Uterus (tissue), 4 donors: ENCODE measurements at places on chromosomes 12 and 14.

DNA sequence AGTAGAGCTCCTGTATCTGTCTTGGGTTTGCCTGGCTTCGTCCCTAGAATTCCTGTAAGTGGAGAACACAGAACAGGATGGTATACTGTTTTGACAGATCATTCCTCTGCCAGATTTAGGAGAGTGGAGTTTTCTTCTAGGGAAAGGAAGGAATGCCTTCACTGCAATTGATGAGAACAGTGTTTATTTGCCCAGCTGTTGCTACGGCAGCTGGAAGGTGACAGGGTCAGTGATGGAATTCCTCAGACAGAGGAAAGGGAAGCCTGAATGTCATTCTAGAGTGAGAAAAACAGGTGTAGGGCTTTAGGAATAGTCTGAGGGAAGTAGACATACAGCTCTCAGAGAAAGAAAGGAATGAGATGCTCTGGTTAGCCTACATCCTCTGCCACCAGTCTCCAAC lies 11.7 kb downstream of the CSRNP2 start:
- H3K27ac ChIP-seq: no peak overlapping the region
- H3K4me1 ChIP-seq: peaks cover 4% of the 10 kb centered on the region
- no peaks in the 10 kb centered on the region for H3K36me3 ChIP-seq
- H3K27me3 ChIP-seq: no peaks in the 10 kb centered on the region

GRCh38 chr12:70540996-70541395 lies 96.2 kb downstream of the PTPRB start:
- H3K27ac ChIP-seq: no peak overlapping the region
- H3K27me3 ChIP-seq: no peaks in the 10 kb centered on the region
- H3K36me3 ChIP-seq: no peaks in the 10 kb centered on the region
- DNase-seq: no peak

DNA sequence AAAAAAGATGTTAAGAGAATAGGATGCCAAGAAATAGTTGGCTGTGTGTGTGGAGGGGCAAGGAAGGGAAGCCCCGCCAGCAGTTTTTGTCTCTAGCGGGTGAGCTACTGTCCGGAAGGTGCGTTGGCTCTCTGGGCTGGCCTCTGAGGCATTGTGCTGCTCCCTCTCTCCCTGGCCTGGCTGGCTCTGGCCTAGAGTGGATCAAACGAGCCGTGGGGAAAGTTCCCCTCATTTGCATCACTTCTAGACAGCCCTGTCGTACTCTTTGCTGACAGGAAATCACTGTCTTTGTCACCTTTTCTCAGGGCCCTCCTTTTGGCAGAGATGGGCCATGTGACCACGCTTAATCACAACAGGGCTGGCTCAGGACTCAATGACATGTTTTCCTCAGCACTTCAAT lies 236.1 kb upstream of the NPAS3 start:
- peak; percentile 43 for DNase-seq
- no peak overlapping the region for H3K4me3 ChIP-seq
- peaks cover 4% of the 10 kb centered on the region for H3K4me1 ChIP-seq
- no peaks in the 10 kb centered on the region for H3K27me3 ChIP-seq
- no peaks in the 10 kb centered on the region for H3K36me3 ChIP-seq
- H3K27ac ChIP-seq: peak overlapping the region; percentile 86

DNA sequence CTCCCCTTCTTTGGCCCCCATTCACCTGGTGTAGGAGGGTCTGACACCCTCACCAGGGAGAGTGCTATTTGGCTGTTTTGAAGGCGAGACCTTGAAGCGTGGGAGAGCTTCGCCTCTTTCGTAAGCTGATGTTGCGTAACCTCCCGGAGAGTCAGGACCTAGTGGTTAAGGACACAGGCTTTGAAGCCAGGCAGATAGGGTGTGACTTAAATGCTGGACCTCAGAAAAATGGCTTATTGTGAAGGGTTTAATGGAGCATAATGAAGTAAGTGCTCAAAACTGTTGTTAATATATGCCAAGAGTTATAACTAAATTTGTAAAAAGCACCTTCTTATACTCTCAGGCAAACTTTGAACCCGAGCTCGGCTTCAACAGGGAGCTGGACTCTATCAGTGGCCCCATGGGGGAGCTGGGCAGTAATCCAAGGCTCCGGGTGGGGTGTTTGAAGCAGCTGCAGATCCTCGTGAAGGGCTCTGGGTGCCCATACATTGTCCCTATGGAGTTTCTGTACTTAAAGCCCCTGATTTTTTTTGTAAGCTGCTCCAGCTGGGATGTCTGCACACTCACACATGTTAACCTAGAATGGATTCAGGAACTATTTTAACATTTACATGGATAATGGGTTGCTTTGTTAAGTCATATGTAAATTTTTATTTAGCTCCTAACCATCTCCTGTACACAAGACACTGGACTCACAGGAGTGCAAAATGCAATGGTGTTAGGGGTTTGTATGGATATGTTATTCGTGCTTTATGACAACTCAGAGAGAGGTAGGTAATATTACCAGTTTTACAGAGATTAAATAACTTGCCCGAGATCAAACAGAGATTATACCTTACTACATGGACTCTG lies 26.0 kb downstream of the PPFIBP1 start:
- H3K27me3 ChIP-seq: no peaks in the 10 kb centered on the region
- H3K4me1 ChIP-seq: peaks cover 11% of the 10 kb centered on the region
- DNase-seq: peak; percentile 88
- H3K27ac ChIP-seq: peak overlapping the region; percentile 76

DNA sequence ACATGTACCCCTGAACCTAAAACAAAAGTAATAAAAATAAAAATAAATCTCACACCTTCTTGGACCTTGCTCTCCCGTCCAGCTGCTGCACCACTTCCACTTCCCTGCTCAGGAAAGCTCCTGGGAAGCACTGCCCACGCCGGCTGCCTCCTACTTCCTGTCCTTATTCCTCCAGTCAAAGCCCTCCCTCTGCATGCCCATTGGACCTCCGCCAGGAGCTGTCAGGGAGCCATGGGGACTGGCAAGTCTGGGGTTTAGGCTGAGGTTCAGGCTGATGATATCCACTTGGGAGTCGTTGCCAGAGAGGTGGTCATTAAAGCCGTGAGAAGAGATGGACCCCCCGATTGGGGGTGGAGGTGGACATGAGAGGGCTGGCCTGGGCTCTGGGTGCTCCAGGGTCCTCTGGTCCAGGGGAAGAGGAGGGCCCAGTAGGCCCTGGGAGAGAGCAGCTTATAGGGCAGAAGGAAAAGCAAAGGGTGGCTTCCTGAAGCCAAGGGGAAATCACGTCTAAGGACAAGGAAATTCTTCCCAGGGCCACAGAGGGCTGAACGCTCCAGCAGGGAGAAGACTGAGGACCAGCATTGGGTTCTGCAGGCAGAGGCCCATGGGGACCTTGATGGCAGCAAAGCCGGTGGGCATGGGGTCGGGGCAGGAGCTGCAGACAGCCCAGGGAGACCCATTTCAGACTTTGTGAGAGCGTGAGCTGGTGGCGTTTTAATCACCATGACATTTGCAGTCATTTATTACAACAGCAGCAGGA lies 78.7 kb downstream of the FZD10 start:
- DNase-seq: no peak
- no peak overlapping the region for H3K27ac ChIP-seq
- no peaks in the 10 kb centered on the region for H3K27me3 ChIP-seq
- no peaks in the 10 kb centered on the region for H3K36me3 ChIP-seq

GRCh38 chr12:9661720-9662119 lies 7.8 kb upstream of the CLEC2D start:
- H3K4me1 ChIP-seq: no peaks in the 10 kb centered on the region
- H3K4me3 ChIP-seq: no peak overlapping the region
- DNase-seq: no peak

DNA sequence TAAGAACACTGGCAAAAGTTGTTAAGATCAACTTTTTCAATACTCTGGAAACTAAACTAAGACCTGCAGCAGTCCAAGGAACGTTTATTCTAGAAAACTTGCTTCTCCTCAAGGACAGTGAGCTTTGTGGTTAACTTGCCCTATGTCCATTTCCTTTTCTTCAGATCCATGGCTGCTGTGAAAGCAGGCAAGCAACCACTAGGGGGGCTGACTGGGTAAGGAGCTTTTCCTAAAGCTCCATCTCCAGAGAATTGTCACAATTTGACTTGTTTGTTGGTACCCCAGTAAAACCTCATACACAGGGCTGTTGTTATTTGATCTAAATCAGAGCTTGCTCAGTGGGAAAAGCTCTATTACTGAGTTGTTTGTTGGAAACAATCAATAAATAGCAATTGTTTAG lies 10.1 kb upstream of the RPL10L start:
- DNase-seq: no peak
- H3K27me3 ChIP-seq: no peaks in the 10 kb centered on the region
- no peak overlapping the region for H3K27ac ChIP-seq
- no peaks in the 10 kb centered on the region for H3K36me3 ChIP-seq

GRCh38 chr14:27270716-27271115 lies 672.9 kb upstream of the NOVA1 start:
- no peaks in the 10 kb centered on the region for H3K4me1 ChIP-seq
- no peaks in the 10 kb centered on the region for H3K36me3 ChIP-seq
- H3K27me3 ChIP-seq: no peaks in the 10 kb centered on the region
- DNase-seq: no peak
- H3K27ac ChIP-seq: no peak overlapping the region

GRCh38 chr14:89600950-89601826 lies 184.2 kb upstream of the FOXN3 start:
- no peaks in the 10 kb centered on the region for H3K4me1 ChIP-seq
- H3K27me3 ChIP-seq: no peaks in the 10 kb centered on the region
- H3K4me3 ChIP-seq: no peak overlapping the region
- no peak for DNase-seq
- H3K36me3 ChIP-seq: no peaks in the 10 kb centered on the region

GRCh38 chr14:43651185-43651787 lies 855.8 kb downstream of the FSCB start:
- DNase-seq: no peak
- H3K4me3 ChIP-seq: no peak overlapping the region
- no peak overlapping the region for H3K27ac ChIP-seq
- no peaks in the 10 kb centered on the region for H3K36me3 ChIP-seq
- H3K4me1 ChIP-seq: no peaks in the 10 kb centered on the region

- H3K27ac ChIP-seq: peak overlapping the region; percentile 84
- no peaks in the 10 kb centered on the region for H3K27me3 ChIP-seq
- peak overlapping the region; percentile 1 for H3K4me3 ChIP-seq
- no peaks in the 10 kb centered on the region for H3K36me3 ChIP-seq
Measured at GRCh38 chr12:122871851-122872780, 23.8 kb downstream of the VPS37B start.

- no peak overlapping the region for H3K4me3 ChIP-seq
- DNase-seq: no peak
- H3K27ac ChIP-seq: no peak overlapping the region
- H3K4me1 ChIP-seq: no peaks in the 10 kb centered on the region
- no peaks in the 10 kb centered on the region for H3K27me3 ChIP-seq
Measured at GRCh38 chr14:78446807-78447206, 276.6 kb downstream of the NRXN3 start.

DNA sequence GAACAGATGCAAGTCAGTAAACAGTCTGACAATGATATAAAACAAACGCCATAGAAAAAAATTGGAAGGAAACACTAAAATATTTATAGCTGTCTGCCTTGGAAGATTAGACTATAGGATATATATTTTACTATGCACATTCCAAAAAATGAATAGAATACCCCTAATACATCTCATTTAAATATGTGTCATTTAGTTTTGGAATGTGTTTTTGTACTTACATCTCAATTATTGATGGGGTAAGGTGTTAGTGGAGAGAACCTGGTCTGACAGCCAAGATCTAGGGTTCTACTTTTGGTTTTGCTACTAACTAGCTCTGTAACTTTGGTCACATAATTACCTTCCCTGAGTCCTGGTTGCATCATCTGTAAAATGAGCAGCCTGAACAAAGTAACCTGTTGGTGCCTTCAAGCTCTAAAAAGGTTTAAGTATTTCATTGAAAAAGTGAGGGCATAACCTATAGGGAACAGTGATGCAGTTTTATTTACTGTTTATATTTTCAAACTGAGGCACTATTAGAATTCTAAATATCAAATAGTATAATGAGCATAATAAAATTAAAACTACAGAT lies 28.6 kb upstream of the SLC6A13 start:
- no peaks in the 10 kb centered on the region for H3K27me3 ChIP-seq
- H3K4me3 ChIP-seq: no peak overlapping the region
- DNase-seq: no peak
- H3K36me3 ChIP-seq: no peaks in the 10 kb centered on the region

DNA sequence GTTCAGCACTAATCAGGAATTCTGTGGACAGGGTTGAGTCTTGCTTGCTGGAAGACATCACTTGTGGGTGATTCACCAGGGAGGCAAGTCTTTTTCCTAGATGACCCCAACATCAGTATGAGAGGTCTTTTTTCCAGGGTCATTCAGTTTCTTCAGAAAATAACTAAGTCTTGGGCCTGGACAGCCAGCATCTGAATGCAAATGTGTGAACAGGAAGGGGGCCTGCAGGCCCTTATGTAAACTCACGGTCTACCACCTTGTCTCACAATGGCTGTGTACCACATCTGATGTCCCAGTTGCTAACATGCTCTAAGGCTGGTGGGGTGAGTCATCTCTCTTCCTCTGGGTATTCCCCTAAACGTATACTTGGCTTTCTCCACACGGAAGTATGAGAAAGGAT lies 79.2 kb downstream of the HECTD4 start:
- H3K36me3 ChIP-seq: no peaks in the 10 kb centered on the region
- no peak overlapping the region for H3K4me3 ChIP-seq
- no peak overlapping the region for H3K27ac ChIP-seq
- H3K4me1 ChIP-seq: no peaks in the 10 kb centered on the region

- no peaks in the 10 kb centered on the region for H3K4me1 ChIP-seq
- no peaks in the 10 kb centered on the region for H3K36me3 ChIP-seq
Measured at GRCh38 chr14:101137234-101137633, 233.7 kb upstream of the RTL1 start.
